Aorta (tissue), 5 donors: ENCODE measurements at places on chromosomes 4 and X. TPM values are rescaled to one million over a fixed set of nuclear protein-coding genes. Genes with fewer than 3 reads are reported as not detected.
A peak's percentile ranks its signal among the peaks of the same experiment; 100 is the strongest.

The HSD17B13 gene
- total RNA-seq: 1.1 TPM

The TNIP3 gene
- 0.19 TPM for total RNA-seq

- no peak overlapping the region for H3K4me3 ChIP-seq
- DNase-seq: no peak
- no peaks in the 10 kb centered on the region for H3K36me3 ChIP-seq
- H3K27ac ChIP-seq: peak overlapping the region; percentile 6
- no peaks in the 10 kb centered on the region for H3K27me3 ChIP-seq
Measured at GRCh38 chr4:38145741-38146140, 185.5 kb downstream of the PTTG2 start.

The PCSK1N gene
- not detected for total RNA-seq

DNA sequence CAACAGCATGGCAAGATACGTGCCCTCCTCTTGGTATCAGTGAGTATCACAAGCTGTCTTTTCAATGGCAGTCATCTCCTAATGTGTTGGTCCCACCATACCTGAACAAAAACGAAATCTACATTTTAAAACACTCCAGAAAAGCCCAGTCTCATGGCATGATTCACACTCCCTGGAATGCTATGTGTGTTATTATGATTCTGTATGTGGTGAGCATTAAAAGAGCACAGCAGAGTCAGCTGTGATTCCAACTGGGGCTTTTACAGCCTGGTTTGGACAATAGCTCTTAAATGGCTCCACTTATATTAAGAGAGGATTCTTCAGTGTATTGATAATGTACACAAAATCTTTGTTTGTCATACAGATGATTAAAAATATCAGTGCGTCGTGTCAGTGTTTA, 274.1 kb upstream of the GK2 start:
- no peak overlapping the region for H3K27ac ChIP-seq
- H3K4me1 ChIP-seq: peaks cover 7% of the 10 kb centered on the region
- H3K27me3 ChIP-seq: no peaks in the 10 kb centered on the region
- DNase-seq: no peak
- no peaks in the 10 kb centered on the region for H3K36me3 ChIP-seq

The TRO gene
- total RNA-seq: 13.5 TPM

DNA sequence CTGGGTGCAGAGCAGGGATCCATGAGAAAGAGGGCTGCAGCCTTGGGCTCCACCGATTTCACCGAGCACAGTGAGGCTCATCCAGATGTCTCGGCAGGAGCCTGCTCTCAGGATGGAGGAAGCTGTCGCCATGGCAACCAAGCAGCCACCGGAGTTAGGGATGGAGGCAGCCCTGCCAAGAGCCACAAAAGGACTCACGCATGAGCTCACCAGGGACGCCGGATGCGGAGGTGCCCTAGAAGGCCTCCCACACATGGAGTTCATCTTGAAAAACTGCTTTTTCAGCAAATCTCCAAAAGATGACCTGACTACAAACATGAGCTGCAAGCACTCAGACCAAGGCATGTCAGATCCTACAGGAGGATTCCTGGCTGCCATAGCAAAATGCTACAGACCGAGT, 90.7 kb downstream of the WFS1 start:
- no peak overlapping the region for H3K27ac ChIP-seq
- no peaks in the 10 kb centered on the region for H3K4me1 ChIP-seq
- DNase-seq: no peak
- H3K4me3 ChIP-seq: no peak overlapping the region
- H3K36me3 ChIP-seq: no peaks in the 10 kb centered on the region

DNA sequence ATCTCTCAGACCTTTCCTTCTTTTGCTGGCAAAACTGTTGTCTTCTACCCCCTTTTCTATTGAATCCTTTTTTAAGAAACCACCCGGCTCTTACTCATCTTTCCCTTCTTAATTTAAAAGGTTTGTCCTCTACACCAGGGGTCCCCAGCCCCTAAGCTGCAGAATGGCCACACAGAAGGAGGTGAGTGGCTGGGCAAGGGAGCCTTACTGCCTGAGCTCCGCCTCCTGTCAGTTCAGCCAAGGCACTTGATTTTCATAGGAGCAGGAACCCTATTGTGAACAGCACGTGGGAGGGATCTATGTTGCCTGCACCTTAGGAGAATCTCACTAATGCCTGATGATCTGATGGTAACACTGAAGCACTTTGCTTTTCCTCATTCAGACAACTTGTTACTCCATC, 726.3 kb upstream of the INTU start:
- no peaks in the 10 kb centered on the region for H3K4me1 ChIP-seq
- no peaks in the 10 kb centered on the region for H3K27me3 ChIP-seq
- H3K4me3 ChIP-seq: no peak overlapping the region
- H3K27ac ChIP-seq: no peak overlapping the region
- DNase-seq: no peak
- no peaks in the 10 kb centered on the region for H3K36me3 ChIP-seq

The FAM241A gene
- 8.9 TPM for total RNA-seq

DNA sequence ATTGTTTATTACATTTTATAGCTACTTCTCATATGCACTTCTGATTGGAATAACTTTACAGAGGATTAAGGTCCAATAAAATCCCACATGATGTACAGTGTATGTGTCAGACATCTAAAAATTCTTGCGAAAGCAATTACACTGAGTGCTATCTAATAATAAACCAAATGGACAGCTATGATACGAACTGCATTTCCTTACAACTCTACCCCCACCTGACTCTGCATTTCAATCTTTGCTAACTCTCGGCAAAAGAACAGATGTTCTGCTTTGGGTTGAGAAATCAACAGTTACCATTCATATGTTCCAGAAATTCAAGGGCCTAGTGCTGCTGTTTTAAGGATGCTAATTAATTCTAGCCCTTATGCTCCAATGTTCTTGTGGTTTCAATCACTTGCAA, 287.9 kb upstream of the NOCT start:
- no peak for DNase-seq
- no peak overlapping the region for H3K27ac ChIP-seq
- H3K4me3 ChIP-seq: no peak overlapping the region
- H3K36me3 ChIP-seq: no peaks in the 10 kb centered on the region
- H3K4me1 ChIP-seq: no peaks in the 10 kb centered on the region
- H3K27me3 ChIP-seq: no peaks in the 10 kb centered on the region

The NRK gene
- total RNA-seq: 6.5 TPM

The CFAP47 gene
- 0.09 TPM for total RNA-seq

- H3K4me3 ChIP-seq: no peak overlapping the region
- no peaks in the 10 kb centered on the region for H3K4me1 ChIP-seq
- H3K27me3 ChIP-seq: peaks cover 2% of the 10 kb centered on the region
- no peaks in the 10 kb centered on the region for H3K36me3 ChIP-seq
- H3K27ac ChIP-seq: no peak overlapping the region
Measured at GRCh38 chr4:152705903-152706302, 26.1 kb upstream of the TMEM154 start.

- peak; percentile 48 for DNase-seq
- no peaks in the 10 kb centered on the region for H3K27me3 ChIP-seq
- H3K27ac ChIP-seq: no peak within 1 kb of the TSS
- H3K36me3 ChIP-seq: no peaks in the 10 kb centered on the region
- no peaks in the 10 kb centered on the region for H3K4me1 ChIP-seq
- H3K4me3 ChIP-seq: peak within 1 kb of the TSS; percentile 10
Measured at GRCh38 chrX:3346501-3347259, at the start of gene MXRA5. Gene MXRA5 (minus strand): TSS chrX:3346652. CDS start chrX:3343833, 2,819 bp downstream.

- no peaks in the 10 kb centered on the region for H3K36me3 ChIP-seq
- H3K4me1 ChIP-seq: no peaks in the 10 kb centered on the region
- no peak overlapping the region for H3K4me3 ChIP-seq
- no peak overlapping the region for H3K27ac ChIP-seq
- no peaks in the 10 kb centered on the region for H3K27me3 ChIP-seq
Measured at GRCh38 chrX:124223524-124223923, 108.9 kb upstream of the TEX13D start.

The STARD8 gene
- total RNA-seq: 17.9 TPM

GRCh38 chr4:95910749-95911148, 70.9 kb downstream of the PDHA2 start:
- no peak overlapping the region for H3K27ac ChIP-seq
- DNase-seq: no peak
- H3K4me3 ChIP-seq: no peak overlapping the region

DNA sequence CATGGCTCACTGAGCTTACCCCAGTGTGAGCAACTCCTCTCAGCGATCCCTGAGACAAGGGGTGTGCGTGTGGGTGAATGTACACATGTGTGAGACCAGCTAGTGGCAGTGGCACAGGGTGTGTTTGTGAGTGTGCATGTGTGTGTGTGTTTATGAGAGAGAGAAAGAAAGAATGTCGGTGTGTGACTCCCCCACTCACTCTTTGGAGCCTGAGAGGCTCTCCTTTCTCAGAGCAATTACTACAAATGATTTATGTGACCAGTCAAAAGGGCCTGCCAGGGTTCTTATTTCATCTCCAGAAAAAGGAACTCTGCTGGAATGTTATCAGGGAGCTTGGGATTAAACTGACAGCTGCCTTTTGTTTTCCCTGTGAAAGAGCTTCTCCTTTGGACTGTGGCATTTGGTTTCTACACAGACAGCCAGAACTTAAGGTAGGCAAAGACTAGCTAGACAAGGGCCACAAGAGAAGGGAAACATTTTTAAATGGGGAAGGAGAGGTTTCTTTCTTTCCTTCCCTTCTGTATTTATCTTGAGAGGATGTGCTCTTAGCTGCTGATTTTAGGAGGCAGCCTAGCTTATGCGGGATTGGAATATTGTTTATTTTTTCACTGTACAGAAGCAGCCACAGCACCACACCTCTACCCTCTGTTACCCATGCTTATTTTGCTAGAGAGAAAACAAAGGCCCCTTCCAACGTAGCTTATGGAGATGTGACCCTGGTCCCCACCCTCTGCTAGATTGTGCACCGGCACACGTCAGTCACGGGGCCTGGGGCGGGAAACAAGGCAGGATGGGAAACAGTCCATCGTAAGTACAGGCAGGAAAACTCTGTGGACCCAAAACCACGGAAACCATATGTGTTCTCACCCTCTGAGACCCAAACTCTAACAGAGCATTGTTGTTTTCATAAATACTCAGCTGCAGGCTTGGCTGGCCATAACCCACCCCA, 143.5 kb downstream of the MGST2 start:
- no peak overlapping the region for H3K4me3 ChIP-seq
- peaks cover 6% of the 10 kb centered on the region for H3K4me1 ChIP-seq
- no peaks in the 10 kb centered on the region for H3K36me3 ChIP-seq

The GPR119 gene
- total RNA-seq: not detected
